Daoy (cell line): ENCODE measurements at places on chromosomes 11 and 22. TPM values are rescaled to one million over a fixed set of nuclear protein-coding genes. Genes with fewer than 3 reads are reported as not detected.

- DNase-seq, result peak; percentile 74
Measured at GRCh38 chr11:8593935-8594909, at the start of gene STK33. Gene STK33, minus strand, starts transcription at chr11:8594228. Its CDS starts 119,323 bp downstream, at chr11:8474905.

DNA sequence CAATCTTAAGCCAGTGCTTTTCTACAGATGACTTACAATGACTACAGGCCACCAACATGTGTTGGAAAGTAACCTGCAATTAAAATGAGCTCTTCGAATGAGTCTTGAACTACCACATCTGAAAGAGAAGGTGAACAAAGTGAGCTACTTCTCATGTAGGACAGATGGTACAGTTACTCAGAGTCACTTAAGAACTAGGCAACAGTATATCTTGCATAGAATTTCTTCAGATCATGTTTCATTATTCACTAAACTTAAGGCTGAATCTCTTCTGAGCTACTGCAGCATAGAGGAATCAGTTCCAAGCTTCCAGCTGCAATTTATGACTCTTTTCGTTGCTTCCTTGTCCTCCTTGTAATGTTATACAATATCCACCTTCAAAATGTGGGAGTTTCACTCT is 270.9 kb downstream of the TTC28 start:
- no peak for DNase-seq

GRCh38 chr22:19036229-19036522 is 86.0 kb downstream of the DGCR2 start:
- no peak for DNase-seq

DNA sequence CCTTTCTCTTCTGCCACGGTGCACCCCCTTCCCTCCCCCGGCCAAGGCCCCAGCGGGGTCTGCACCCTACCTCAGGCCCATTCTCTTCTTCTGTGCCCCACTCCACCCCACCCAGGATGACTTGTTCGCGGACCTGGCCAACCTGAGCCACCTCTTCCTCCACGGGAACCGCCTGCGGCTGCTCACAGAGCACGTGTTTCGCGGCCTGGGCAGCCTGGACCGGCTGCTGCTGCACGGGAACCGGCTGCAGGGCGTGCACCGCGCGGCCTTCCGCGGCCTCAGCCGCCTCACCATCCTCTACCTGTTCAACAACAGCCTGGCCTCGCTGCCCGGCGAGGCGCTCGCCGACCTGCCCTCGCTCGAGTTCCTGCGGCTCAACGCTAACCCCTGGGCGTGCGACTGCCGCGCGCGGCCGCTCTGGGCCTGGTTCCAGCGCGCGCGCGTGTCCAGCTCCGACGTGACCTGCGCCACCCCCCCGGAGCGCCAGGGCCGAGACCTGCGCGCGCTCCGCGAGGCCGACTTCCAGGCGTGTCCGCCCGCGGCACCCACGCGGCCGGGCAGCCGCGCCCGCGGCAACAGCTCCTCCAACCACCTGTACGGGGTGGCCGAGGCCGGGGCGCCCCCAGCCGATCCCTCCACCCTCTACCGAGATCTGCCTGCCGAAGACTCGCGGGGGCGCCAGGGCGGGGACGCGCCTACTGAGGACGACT is 15.9 kb downstream of the RTN4RL2 start:
- no peak for DNase-seq

GRCh38 chr11:93370260-93370659 is 39.7 kb downstream of the DEUP1 start:
- no peak for DNase-seq

DNA sequence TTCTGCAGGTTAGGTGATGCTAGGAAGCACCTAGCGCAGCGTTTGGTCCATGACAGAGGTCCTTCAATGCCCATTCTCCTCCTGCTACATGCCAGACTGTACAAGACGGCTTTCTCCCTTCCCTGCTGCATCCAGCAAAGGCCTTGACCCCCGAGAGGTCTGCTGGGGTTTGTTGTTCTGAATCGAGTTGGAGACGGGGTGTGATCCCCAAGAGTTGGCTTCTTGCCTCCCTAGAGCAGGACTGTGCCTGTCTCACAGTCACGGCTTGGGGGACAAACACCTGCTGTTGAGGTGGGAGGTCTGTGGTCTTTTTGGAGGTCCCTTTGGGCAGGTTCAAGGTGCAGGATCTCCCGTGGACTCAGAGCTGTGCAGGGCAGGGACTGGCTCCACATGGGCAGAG is 352.3 kb upstream of the B3GAT1 start:
- DNase-seq, result no peak

DNA sequence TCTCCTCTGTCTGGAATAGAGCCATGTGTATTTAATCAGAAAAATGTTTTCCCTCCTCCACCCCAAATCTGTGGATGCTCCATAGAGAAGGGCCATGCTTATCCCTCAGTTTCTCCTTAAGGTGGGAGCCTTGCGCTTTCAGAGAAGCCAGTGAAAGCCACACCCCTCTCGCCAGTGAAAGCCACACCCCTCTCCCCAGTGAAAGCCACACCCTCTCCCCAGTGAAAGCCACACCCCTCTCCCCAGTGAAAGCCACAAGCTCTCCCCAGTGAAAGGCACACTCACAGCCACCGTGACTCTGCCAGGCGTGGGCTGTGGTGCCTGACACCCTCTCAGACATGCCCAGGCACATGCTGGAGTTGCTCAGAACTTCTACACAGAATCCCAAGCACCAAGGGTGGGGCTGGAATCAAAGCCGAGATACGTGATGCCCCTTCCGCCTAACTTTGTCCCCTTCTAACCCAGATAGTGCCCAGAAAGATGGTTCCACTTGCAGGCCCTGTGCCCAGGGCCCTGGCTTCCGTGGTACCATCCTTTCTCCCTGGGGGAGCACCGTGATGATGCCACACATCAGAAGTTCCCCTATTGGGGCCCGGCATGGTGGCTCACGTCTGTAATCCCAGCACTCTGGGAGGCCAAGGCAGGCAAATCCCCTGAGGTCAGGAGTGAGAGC is 16.5 kb upstream of the PRR5 start:
- peak; percentile 79 for DNase-seq

DNA sequence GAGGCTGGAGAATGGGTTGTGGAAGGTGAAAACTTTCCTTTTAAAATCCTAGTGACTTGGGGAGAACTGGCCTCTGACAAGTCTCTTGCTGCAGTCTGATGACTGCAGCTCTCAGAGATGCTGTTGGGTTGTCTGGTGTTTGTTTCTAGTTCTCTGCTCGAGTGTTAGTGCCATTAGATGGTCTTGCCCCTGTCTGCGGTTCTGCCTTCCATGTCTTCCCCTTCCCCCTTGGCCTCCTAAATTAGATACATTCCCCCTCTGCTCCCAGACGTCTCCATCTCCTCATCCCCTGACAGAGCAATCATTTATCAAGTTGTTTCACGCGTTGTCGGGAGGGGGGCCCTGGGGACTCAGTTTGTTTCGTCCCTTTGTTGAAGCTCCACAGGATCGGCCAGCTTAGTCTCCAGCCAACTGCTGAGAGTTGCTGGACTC is 67.7 kb downstream of the CECR2 start:
- DNase-seq, result no peak

- DNase-seq, result no peak
Measured at GRCh38 chr22:17665248-17665647, 26.7 kb downstream of the BCL2L13 start.

DNA sequence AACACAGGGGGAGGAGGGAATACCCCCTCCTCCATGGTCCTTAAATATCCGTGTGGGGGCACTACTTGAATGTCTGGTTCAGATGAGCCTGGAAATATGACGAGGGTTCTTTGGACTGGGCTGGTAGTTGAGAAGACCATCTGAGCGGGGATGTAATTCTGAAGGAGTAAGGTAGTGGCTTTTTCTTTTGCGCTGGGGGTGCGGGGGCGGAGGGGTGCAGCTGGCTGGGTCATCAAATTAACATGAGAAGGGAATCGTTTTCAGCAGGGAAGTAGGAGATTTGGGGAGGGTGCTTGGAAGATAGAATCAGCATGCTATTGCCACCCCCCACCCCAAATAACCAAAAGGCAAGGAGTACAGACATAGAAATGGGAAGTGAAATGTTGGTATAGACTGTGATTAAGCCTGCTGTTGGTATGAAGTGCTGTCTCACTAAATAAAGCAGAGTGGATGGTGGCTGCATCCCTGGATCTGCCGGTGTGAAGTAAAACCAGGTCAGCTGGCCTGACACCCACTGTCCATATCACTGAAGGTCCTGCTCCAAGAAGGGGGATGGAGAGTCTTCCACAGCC is 121.9 kb upstream of the HSD17B12 start:
- no peak for DNase-seq

- DNase-seq, result no peak
Measured at GRCh38 chr22:39317775-39318506, 1.5 kb downstream of the RPL3 start.

- no peak for DNase-seq
Measured at GRCh38 chr11:15674756-15675155, 560.0 kb downstream of the INSC start.

DNA sequence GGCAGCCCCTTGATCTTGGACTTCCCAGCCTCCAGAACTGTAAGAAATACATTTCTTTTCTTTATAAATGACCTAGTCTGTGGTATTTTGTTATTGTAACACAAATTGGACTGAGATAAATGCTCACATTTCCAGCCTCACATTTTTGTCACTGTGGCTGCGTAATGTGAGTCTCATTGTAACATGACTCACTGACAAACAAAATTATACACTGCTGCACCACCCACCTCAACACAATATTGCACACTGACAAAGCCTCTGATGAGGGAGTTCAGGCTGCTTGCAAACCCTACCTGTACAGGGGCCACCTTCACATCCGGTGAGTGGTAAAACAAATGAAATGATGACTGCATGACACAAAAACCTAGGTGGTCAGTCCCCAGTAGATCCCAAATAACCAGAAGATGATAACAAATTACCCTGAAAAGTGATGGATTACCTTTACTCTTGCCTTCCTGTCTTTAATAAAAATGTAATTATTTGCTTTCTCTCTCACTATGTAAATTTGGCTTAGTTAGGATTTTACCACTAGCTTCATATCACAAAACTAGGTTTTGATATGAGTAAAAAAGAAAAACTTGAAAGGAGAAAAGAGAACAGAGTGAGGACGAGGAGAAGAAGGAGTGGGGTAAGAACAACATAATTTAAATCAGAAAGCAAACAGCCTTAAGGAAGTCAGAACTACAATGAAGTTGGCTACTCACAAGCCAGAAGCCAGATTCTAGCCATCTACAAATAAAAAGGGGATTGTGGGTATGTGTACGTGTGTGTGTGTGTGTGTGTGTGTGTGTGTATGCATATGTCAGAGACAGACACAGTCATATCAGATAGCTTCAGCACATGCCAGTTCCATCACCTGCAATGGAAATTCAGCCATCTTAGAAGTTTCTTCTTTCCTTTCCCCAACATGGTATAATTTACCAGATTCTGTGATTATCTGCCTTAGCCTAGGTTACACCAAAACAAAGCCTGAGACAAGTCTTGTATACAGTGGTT is 53.4 kb upstream of the SESN3 start:
- peak; percentile 21 for DNase-seq

GRCh38 chr22:39643311-39644083 is 72.9 kb downstream of the CACNA1I start:
- DNase-seq, result no peak

GRCh38 chr11:92357344-92357743 is 132.7 kb downstream of the FAT3 start:
- no peak for DNase-seq

GRCh38 chr22:25114369-25115362 is 85.0 kb upstream of the CRYBB3 start:
- no peak for DNase-seq

The OR5P2 gene
- not detected in 2 replicates for total RNA-seq

The RAB39A gene
- 15.6 and 15.7 TPM in 2 replicates for total RNA-seq

The DTX4 gene
- total RNA-seq, result not detected in 2 replicates
